ENCODE measurements at places on chromosomes 11 and 22.
A peak's percentile ranks its signal among the peaks of the same experiment; 100 is the strongest.

DNA sequence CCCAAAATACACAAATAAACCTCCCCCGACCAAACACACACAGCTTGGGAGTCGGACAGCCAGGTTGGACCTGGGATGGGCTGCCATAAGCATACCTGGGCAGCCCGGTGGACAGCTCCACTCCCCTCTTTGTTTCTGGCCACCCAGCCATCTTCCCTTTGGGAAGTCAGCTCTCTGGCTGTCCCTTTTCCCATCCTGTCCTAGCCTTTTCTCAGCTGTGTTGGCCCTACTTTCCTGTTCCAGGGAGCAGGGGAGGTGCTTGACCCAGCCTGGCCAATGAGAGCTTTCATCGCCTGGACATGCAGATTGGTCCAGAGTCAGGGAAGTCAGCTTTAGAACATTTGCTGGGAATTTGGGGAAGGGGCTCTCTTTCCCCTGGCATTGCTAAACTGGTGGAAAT lies 68.7 kb upstream of the NECTIN1 start:
- no peak for DNase-seq

DNA sequence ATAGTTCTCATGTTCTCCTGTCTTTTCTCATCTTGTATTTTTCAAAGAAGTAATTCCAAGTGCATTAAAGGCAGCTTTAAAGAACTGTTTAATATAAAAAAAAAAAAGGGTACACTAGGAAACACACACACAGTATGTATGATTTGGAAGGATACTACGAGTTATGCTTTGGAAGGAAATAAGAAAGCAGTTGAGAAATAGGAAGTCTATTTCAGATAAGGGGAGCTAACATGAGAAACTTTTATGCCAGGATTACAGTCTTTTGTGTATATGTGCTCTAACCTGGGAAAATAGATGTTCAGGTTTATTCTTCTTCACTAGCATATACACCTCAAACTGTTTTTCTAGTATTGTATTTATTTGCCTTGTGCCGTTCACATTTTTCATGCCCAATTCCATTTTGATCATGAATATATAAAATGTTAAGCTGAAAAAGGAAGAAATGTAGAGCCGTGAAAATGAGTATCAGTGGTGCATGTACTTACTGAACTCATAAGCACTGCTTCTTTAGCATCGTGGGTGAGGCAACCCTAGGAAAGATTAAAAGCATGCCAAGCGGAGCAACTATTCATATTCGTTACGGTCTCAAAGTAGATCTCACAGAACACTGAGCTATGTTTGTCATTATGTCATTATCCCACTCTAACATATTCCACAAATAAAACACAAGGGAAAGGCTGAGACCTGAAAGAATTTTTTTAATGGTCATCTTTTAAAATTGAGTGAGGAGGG lies 59.6 kb downstream of the GUCY1A2 start:
- no peak for DNase-seq

- no peak for DNase-seq
Observed at GRCh38 chr11:65592858-65593517, 2.6 kb downstream of the KCNK7 start.

- DNase-seq = no peak
Observed at GRCh38 chr11:74412733-74413359, 14.6 kb upstream of the PGM2L1 start.

DNA sequence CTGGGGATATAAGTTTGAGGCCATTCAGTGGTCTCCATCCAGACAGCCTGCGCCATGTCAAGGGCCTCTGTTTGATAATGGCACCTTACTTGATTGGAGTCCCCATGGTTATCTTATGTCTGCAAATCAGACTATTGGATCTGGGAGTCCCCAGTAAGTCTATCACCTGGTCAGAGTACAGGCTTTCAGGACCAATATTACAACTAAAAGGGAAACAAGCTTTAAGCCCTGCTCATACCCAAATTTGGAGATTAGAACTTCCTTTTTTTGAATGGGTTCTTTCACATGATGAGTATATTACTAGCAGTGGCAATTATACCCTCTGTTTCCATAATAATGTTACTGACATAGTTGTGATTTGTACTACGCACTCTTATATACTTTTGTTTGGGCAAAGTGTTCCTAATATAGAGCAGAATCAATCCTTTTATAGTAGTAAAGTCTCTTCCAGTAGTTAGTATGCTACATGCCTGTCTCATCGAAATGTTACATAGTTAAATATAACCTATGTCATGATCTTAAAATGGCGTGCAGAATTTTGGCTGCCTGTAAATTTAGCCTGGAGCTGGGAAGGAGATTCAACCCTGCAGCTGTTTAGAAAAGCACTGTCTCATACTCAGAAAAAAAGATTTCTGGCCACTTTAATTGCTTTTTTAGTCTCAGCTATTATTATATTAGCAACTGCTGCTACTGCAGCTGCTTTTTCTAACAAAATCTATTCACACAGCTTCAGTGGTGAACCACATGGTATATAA lies 4.9 kb downstream of the MS4A15 start:
- DNase-seq = no peak

- no peak for DNase-seq
Observed at GRCh38 chr22:28068826-28069225, 149.8 kb upstream of the PITPNB start.

GRCh38 chr22:36660510-36660840 lies 43.1 kb downstream of the CACNG2 start:
- no peak for DNase-seq

DNA sequence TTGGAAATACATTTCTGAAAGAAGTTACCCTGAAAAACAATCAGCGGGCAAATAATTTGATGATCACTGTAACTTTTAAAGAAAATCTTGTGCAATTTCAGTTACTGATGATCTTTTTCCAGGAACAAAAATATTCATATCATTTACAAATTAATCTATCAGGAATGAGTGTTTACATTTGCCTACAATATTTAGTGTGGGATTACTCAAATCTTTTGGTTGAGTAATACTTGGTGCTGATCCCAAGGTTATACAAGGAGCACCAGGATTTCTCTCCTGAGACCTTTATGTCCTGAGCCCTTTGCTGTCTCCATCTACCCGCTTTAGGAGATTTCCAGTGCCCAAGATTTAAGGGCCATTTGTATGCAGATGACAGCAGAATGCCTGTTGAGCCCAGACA lies 116.1 kb downstream of the ATXN10 start:
- DNase-seq = no peak

- peak; percentile 70 for DNase-seq
Observed at GRCh38 chr11:72683782-72684200, 9.6 kb upstream of the PDE2A start.

- DNase-seq = no peak
Observed at GRCh38 chr11:121464352-121464946, 11.7 kb upstream of the SORL1-AS1 start.

DNA sequence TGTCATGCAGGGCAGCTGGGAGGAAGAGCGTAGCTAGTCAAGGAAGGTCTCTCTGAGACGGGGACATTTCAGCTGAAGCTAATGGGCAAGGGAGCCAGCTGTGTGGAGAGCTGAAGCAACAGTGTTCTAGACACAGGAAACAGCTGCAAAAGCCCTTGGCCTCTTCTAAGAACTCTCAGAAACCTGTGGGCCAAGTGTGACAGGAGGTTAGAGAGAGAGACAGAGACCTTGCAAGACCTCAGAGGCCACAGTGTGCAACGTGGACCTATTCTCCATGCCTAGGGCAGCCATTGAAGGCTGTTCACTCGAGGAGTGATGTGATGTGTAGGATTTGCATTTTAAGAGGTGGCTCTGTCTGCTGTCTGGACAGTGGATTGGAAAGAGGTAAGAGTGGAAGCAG lies 48.7 kb upstream of the TNRC6B start:
- DNase-seq = no peak

DNA sequence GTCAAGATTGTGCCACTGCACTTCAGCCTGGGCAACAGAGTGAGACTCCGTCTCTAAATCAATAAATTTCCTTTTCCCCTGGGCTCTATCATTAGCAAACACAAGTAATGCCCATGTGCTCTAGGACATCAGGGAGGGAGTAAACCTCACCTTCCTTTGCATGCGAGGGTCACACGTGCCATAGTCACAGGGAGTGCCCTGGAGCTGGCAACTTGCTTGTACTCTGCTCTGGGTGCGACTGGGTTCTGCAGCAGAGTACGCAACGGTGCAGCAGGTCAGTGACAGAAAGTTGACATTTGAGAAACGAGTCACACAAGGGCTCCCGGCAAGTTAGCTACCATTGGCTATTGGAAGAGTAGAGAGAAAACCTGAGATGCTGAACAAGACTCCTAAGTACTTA lies 32.6 kb upstream of the CHKA start:
- no peak for DNase-seq

GRCh38 chr11:96228910-96229309 lies 114.1 kb downstream of the MAML2 start:
- no peak for DNase-seq

GRCh38 chr11:74132833-74133232 lies 38.0 kb downstream of the C2CD3 start:
- no peak for DNase-seq

DNA sequence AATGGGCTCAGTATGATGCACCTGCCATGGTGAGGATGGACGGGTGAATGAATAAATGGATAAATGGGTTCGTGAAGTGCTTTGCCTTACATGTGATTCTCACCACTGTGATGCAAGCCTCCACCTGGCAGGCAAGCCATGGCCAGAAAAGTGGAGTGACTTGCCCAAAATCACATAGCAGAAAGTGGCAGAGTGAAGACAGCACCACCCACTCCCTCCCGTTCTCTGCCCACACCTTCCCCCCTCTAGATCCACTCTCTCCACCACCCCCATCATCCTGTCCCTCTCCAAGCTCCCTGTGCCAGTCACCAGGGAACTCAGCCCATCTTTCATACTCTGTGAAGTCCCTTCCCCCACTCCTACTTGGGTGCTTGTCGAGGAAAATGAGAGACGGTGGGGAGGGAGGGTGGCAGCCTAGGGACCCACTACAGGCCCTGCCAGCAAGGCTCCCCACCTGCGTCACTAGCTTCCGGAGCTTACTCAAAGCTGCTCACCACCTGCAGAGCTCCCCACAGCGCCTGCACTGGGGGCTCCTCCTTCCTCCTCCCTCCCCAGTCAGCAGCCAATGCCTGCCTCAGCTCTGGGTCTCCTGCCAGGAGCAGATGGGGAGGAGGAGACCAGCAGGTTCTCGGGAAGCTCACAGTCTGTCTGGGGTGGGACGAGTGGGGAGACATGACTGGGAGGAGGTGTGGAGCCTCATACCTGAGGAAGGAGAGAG lies 82.3 kb downstream of the PDE2A start:
- DNase-seq = no peak

- no peak for DNase-seq
Observed at GRCh38 chr11:2256951-2257700, 13.3 kb downstream of the ASCL2 start.

DNA sequence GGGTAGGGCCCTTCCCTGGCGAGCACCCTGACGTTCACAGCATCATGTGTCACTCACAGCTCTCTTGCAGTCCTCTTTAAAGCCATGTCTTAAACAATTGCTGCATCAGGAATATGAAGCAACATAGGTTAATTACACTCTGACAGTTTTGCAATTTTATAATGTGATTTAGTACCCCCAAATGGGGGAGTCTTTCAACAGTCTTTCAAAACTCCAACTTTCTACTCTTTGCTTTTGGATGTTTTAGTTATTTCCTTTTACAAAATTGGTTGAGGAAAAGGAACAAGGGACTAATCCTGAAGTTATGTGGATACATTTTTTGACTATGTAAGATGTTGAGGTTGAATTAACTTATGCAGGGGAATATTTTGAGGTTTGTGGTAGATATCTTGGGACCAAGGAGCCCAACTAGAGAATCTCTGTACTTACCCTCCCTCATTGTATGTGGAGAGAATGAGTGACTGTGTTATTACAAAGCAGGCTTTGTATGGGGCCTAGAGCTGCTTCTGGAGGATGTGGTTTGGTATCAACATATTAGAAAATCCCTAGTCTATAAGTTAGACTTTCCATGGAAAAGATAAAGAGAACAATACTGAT lies at the start of gene MMP8:
Gene MMP8 (minus strand): TSS at position 51 of the 597 bp plus-strand sequence. CDS start 99 bp downstream, outside the sequence.
- DNase-seq = no peak

- DNase-seq = no peak
Observed at GRCh38 chr11:118227865-118228785, 3.3 kb upstream of the JAML start.

DNA sequence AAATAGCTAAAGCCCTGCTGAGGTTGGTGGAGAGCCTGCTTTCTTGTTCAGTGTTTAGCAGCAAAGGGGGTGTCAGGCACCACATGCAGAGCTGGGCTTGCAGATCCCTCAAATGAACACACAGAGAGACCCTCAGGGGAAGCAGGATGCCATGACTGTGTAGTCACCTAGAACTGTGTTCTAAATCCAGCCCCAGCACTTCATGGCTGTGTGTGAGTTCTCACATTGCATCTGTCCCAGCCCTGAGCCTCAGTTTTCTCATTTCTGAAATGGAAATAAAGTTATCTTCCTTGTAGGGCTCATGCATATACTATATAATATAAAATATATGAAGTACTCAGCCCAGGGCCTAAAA lies 47.1 kb downstream of the CWC15 start:
- no peak for DNase-seq

DNA sequence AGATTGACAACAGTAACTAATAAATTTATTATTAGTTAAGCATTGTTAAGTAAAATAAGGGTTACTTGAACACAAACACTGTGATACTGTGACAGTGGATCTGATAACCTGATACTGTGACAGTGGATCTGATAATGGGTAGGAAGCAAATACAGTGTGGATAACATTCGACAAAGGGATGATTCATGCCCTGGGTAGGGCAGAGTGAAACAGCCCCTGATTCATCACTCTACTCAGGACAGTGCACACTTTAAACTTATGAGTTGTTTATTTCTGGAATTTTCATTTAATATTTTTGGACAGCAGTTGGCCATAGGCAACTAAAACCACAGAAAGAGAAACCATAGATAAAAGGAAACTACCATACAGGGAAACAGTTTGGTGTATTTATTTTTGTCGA lies 60.8 kb upstream of the CTSC start:
- no peak for DNase-seq

- no peak for DNase-seq
Observed at GRCh38 chr11:21511835-21512440, 680.9 kb upstream of the ANO5 start.

- DNase-seq = no peak
Observed at GRCh38 chr11:109075976-109076375, 346.0 kb upstream of the C11orf87 start.

DNA sequence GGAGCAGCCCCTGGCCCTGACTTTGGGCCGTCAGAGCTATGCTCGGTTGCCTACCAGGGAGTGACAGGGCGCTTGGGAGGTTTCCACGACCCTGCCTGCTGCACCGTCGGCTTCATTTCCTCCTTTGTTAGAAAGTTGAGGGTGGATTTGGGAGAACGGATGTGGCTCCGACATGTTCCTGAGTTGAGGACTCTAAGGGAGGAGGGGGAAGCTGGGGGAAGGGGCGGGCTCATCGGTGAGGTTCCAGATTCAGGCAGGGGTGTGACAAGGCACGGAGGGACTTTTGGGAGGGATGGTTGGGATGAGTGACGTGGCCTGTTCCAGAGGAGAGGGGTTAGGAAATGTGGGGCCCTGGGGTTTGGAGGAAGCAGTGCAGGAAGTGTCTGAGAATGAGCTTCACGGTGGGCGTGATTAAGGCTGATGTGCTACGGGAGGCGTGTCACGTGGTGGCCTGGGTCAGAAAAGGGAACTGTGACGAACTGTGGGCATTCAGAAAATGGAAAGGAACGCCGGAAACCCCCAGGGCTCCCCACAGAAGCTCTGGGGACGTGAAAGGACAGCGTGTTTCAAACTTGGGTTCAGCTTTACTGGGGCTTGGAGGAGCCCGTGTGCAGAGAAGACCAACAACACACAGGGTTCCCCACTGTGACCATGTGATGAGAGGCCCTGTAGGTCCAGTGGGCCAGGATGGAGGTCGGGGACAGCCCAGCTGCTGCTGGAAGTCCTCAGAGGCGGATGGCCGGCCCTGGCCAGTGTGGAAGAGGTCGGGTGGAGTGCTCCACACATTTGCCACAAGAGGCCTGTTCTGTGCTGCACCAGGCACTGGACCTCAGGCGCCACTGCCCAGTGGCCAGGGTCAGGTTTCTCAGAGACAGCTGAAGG lies 2.8 kb downstream of the PARVB start:
- peak; percentile 79 for DNase-seq
